Activated CD4-positive, alpha-beta T cell treated with anti-CD3 and anti-CD28 coated beads, Interleukin-2, amount 50 U/mL, for 4 hours (primary cell): ENCODE measurements at places on chromosomes 11 and 22.

GRCh38 chr11:67356864-67357561 lies 3.7 kb upstream of the POLD4 start:
- DNase-seq, result peak; percentile 56

- peak; percentile 57 for DNase-seq
Measured at GRCh38 chr22:44620129-44620840, 81.7 kb upstream of the PRR5 start.

DNA sequence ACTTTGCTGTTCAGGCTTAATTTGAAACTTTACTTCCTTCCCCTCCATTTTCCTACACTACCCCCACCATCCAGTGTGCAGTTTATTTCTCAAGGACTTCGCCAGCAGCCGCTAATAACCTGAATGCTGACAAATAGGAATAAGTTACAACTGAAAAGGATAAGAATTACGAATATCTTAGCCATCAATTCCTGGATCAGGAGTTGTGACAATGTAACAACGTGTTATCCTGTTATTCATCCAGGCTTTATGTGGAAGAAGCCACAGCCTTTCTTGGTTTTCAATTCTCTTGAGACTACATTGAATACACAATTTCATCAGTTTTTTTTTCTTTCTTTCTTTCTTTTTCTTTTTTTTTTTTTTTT lies 5.9 kb downstream of the HBG1 start:
- DNase-seq, result no peak

- DNase-seq, result no peak
Measured at GRCh38 chr11:94746721-94747120, 21.4 kb upstream of the AMOTL1 start.

DNA sequence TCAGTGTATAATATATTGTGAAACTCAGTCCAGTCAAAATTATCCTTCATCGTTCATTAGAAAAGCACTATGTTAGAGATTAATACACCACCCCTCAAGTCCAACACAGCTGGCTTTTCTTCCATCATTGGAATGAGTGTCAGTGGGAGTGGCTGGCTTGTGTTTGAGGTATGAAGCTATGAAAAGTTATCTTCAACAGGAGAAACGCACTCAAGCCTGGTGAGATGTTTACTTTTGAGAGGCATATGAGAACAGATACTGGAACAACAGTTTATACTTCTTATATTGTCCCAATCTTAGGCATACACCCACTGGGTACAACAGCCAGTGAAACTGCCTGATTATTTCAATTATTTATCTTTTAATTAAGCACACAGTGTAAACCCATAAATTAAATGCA lies 34.3 kb downstream of the PLEKHB1 start:
- no peak for DNase-seq
